ENCODE measurements at places on chromosomes 5 and 9.

- DNase-seq = no peak
Measured at GRCh38 chr9:105625088-105625487, 37.2 kb upstream of the TAL2 start.

DNA sequence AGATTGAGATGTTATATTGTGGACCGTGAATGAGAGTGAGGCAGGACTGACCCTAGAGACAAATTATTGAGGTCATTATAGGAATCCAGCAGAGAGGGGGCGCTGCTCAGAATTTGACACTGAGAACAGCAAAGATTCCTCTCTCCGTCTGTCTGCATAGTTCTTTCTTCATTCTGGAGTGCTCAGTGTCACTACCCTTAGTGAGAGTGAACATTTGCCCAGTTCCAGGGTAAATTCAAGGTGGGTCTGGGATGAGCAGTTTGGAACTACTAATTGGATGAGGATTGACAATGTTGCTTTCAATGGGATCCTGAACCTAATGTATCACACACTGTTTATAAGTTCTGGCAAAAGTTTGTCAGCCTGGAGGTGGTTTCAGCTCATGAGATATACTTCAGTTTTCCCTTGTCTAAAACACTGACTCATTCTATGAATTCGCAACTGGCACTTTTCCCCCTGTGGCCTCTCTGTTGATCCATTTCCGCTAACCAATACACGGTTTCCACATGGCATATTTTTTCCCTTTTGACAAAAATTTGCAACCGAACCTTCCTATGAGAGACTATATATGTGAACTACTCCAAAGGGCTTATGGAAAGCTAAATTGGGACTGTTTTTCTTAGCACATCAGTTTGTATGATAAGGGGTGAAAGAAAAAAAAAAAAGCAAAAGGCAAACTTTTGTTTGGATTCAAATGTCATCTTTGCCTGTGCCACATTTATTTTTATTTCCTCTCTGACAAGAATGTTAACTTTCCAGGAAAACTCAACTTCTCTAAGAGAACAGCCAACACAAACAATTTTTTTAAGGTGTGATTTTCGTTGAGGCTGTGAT is 1240.7 kb upstream of the WWC1 start:
- DNase-seq = peak; percentile 64

DNA sequence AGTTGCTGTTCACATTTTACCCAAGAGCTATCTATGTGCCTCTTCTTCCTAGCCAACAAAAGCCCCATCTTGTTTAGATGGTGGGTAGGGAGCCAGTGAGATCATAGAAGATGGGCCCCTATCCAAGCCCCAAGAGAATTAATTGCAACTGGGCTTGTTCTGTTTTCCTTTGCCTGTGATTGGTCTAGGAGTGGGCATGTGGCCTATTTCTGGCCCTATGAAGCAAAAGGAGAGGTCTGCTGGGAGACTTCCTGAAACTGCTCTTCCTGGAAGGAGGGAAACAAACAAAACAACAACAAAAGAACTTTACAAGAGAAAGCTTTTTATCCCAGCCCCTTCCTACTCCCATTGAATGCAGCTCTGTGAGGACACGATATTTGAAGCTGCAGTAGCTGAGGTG is 32.5 kb upstream of the ALDOB start:
- no peak for DNase-seq

- peak; percentile 44 for DNase-seq
Measured at GRCh38 chr5:159825551-159826051, 90.7 kb upstream of the ADRA1B start.

- DNase-seq = no peak
Measured at GRCh38 chr5:72151646-72152045, 44.4 kb downstream of the MAP1B start.

DNA sequence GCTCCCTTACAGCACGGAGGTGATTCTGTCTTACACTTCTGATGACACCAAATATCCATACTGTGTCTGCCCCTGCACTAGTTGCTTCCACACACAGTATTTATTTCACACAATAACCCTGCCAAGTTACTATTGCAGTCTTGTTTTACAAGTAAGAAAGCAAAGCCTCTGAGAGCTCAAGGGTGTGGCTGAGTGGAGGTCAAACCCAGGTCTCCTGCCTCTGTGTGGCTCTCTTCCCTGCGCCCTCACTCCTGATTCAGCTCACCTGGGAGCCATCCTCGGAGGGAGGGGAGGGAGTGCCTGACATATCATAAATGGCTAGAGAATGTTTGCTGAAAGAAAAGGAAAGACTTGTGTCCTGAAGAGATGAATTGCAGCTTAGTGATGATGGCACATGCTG is 41.0 kb downstream of the MVB12B start:
- no peak for DNase-seq

GRCh38 chr5:68499987-68500386 is 284.4 kb downstream of the PIK3R1 start:
- no peak for DNase-seq

DNA sequence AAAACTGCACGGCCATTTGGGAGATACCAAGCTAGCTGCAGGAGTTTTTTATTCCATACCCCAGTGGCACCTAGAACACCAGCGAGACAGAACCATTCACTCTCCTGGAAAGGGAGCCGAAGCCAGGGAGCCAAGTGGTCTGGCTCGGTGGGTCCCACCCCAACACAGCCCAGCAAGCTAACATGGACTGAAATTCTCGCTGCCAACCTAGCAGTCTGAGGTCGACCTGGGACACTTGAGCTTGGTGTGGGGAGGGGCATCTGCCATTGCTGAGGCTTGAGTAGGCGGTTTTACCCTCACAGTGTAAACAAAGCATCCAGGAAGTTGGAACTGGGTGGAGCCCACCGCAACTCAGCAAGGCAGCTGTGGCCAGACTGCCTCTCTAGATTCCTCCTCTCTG is 108.9 kb upstream of the CHD1 start:
- peak; percentile 59 for DNase-seq

GRCh38 chr9:109716631-109717030 is 63.4 kb upstream of the PALM2AKAP2 start:
- no peak for DNase-seq

All from HT1080 (cell line).